ENCODE measurements at places on chromosomes 1 and 21.

GRCh38 chr1:112527266-112528010 is 18.7 kb downstream of the WNT2B start:
- no peaks in the 10 kb centered on the region for H3K27me3 ChIP-seq

GRCh38 chr1:119987686-119988085 is 81.8 kb downstream of the NOTCH2 start:
- no peaks in the 10 kb centered on the region for H3K36me3 ChIP-seq
- H3K27me3 ChIP-seq = no peaks in the 10 kb centered on the region
- H3K4me1 ChIP-seq = peaks cover 22% of the 10 kb centered on the region
- H3K4me3 ChIP-seq = no peak overlapping the region
- no peak for DNase-seq
- peak overlapping the region; percentile 36 for H3K27ac ChIP-seq

DNA sequence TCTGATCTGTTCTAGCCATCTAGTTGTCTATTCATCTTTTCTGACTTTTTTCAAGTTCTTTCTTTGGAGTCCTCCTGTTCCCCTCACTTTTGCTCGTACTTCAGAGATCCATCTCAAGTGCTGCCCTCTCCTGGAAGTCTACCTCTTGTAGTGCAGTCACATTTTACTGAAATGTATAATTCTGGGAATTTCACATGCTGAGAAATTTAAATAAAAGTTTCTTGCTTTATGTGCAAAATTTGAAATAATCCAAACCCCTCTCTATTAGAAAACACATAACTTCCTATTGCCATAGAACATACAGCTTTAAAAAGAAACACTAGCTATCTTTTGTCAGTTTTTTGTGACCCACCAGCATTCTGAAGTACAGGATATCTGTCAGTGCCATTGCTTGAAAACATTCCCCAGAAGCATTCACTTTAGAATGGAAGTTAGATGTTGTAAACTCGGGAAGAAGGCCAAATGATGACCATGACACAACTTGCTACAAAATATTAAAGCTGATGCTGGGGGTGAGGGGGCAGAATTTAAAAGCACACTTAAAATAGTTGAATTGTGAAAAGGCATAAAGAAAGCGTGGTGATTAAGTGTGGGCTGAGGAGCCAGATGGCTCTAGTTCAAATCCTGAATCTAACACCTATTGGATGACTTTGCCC is 22.0 kb downstream of the RLF start:
- H3K4me3 ChIP-seq = no peak overlapping the region
- no peak overlapping the region for H3K27ac ChIP-seq
- H3K36me3 ChIP-seq = no peaks in the 10 kb centered on the region
- peaks cover 46% of the 10 kb centered on the region for H3K4me1 ChIP-seq
- no peaks in the 10 kb centered on the region for H3K27me3 ChIP-seq

DNA sequence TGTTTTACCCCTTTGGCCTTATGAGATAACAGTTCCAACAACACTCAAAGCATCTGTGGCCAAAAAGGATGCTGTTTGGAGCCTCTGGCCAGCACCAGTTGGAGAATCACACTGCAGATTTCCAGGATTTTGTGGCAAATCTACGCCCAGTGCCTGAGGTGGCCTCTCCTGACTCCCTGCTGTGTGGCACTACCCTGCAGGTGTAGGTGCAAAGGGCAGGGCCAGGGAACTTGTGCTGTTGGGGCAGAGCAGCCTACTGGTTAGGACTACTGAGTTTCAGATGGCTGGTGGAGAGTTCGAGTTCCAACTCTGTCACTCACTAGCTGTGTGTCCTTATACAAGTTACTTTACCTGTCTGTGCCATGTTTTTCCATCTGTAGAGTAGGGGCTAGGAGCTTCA is 170.5 kb downstream of the PTPRU start:
- H3K4me3 ChIP-seq = no peak overlapping the region
- H3K36me3 ChIP-seq = no peaks in the 10 kb centered on the region
- H3K27ac ChIP-seq = no peak overlapping the region
- DNase-seq = no peak

- H3K4me3 ChIP-seq = no peak overlapping the region
- no peak for DNase-seq
- no peaks in the 10 kb centered on the region for H3K27me3 ChIP-seq
- no peaks in the 10 kb centered on the region for H3K36me3 ChIP-seq
- H3K27ac ChIP-seq = no peak overlapping the region
These were observed 28.9 kb downstream of the FAF1 start for GRCh38 chr1:50930965-50931737.
